ENCODE measurements at places on chromosomes 1 and 21.

DNA sequence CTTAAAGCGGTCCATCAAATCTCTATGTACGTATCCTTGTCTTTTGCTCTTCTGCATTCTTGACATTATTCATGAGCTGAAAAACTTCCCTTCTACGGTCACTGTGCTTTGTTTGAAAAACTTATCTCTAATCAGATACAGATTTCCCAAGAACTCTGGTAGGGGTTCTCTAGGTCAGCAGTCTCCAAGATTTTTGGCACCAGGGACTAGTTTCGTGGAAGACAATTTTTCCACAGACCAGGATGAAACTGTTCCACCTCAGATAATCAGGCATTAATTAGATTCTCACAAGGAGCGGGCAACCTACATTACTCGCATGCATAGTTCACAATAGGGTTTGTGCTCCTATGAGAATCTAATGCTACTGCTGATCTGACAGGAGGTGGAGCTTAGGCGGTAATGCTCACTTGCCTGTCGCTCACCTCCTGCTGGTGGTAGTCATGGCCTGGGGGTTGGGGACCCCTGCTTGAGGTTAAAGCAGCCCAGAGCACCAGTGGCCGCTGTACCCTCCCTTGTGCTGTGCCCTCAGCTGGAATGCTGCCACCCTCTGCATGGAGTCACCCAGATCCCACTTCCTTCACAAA lies 30.8 kb downstream of the AK2 start:
- no peak for DNase-seq

DNA sequence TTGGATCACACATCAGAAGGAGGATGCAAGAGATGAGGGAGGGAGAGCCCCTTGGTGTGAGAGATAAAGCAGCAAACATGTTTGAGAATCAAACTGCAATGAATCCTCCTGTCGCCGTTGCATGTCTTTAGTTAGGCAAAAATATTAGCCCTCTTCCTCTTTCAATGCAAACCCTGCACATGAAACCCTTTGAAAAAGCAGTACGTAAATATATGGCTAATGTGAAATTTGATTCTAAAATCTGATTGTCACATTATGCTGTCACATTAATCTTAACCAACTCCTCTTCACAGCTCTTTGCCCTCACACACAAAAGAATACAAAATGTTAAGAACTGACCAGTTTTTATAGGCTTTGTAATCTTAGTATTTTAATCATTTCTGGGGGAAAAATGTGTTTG lies 63.4 kb downstream of the WDR64 start:
- DNase-seq: no peak

- no peak for DNase-seq
Observed at GRCh38 chr1:209485167-209485566, 98.3 kb upstream of the CAMK1G start.

- no peak for DNase-seq
Observed at GRCh38 chr21:37843191-37843590, 73.1 kb downstream of the KCNJ6 start.

GRCh38 chr1:97383797-97384196 lies 537.0 kb downstream of the DPYD start:
- no peak for DNase-seq

DNA sequence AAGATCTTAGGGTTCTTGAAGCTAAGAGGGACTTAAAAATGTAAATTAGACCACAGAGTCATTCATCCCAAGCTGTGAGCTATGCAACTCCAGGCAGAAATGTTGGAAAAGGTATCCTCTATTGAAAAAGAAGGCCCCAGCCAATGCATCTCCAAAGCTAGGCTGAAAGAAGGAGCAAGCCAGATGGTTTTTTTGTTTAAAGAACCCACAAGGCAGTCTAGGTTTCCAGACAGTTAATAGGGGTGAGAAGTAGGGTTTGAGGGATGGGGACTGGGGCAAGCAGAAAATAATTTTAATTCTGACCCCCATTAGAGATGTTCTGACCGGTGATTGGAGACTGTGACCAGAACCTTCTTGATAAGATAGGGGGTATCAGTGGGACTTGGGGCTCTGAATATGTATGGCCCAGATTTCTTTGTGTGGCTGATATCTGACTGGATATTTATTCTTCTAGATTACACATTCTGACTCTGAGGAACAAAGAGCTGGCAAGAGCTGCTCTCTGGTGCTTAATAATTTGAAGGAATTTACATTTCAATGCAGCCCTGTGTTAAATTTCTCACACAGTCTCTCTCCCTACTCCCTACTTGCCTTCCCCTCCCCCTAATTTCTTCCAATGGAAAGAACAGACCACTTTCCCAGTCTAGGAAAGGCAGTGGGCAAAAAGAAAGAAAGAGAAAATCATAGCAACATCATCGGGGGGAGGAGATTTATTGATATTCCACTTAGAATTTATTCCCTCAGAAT lies 104.9 kb downstream of the NUF2 start:
- DNase-seq: no peak

- DNase-seq: no peak
Observed at GRCh38 chr1:206967096-206967849, 3.0 kb downstream of the FCAMR start.

DNA sequence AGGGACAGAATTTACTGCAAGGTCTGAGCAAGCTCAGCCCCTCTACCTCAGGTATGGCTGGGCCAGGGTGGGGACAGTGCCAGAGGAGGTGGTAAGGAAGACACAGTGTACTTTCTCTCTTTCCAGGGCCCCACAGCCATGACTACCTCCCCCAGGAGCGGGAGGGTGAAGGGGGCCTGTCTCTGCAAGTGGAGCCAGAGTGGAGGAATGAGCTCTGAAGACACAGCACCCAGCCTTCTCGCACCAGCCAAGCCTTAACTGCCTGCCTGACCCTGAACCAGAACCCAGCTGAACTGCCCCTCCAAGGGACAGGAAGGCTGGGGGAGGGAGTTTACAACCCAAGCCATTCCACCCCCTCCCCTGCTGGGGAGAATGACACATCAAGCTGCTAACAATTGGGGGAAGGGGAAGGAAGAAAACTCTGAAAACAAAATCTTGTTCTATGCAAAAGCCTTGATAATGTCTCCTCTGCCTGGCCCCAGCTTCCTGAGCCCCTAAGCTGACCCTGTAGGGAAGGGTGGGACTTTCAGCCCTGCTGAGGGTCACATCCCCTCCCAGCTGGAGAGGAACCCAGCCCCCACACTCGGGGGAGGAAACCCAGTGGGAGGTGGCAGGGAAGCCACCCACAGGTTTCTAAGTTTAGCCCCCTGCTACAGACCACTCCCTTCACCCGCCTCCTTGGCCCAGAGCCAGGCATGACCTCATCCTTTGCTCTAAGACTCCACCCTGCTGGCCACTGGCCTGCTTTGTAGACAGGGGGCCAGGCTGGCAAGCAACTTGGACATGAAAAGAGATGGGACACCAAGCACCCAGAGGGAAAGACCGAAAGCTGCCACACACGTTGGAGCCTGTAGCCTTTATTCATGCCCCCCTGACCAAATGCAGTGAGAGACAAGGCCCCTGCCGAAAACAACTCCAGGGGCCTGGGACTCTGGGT lies 6.4 kb downstream of the RHOC start:
- peak; percentile 54 for DNase-seq

DNA sequence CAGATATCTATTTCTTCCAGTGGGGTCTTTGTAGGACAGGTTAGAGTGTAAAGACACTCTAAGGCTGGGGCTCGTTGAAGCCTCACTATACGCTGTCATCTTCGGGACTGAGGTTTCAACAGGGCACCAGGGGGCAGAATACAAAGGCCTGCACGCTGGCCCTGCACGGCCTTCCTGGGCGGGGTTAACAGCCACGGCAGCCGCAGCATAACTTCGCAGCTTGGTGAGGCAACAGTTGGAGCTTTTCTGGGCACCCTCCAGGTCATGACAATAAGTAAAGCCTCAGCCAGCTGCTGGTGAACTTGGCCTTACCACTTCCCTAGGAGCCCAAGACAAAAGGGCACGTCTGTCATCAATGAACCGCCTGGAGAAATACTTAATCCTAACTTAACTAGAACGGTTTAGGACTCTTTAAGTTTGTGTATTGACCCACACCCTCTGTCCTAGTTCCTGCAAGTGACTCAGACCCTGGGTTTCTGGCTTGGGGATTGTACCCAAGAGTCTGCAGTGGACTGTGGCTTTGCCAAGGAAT lies 2.3 kb upstream of the RUNX1 start:
- peak; percentile 69 for DNase-seq

- no peak for DNase-seq
Observed at GRCh38 chr1:233269656-233270055, 25.9 kb downstream of the PCNX2 start.

DNA sequence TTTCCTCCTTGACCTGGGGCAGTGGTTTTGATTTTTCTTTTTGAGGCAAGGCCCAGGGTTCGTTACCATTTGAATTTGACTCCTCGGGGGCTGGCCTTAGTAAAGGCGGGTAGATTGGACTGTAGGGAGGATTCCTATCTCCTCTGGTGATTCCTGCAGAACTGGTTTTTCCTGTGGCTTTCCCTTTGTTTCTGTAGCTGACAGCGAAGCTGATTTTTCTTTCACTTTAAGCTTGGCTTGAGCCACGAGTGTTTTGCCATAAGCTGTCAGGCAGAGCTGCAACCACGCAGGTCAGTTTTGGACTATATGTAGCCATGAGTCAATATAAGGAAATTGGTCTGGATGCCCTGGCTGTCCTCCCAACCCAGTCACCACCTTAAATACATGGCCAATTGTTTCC lies 28.7 kb upstream of the KCNJ15 start:
- no peak for DNase-seq

DNA sequence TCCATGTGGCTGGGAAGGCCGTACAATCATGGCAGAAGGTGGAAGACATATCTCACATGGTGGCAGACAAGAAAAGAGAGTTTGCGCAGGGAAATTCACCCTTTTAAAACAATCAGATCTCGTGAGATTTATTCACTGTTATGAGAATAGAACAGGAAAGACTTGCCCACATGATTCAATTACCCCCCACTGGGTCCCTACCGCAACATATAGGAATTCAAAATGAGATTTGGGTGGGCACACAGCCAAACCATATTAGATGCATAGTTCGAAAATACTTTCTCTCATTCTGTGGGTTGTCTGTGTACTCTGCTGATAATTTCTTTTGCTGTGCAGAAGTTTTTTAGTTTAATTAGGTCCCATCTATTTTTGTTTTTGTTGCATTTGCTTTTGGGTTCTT lies 990.3 kb downstream of the PLA2G4A start:
- no peak for DNase-seq

- no peak for DNase-seq
Observed at GRCh38 chr1:36752891-36753361, 270.2 kb upstream of the CSF3R start.

DNA sequence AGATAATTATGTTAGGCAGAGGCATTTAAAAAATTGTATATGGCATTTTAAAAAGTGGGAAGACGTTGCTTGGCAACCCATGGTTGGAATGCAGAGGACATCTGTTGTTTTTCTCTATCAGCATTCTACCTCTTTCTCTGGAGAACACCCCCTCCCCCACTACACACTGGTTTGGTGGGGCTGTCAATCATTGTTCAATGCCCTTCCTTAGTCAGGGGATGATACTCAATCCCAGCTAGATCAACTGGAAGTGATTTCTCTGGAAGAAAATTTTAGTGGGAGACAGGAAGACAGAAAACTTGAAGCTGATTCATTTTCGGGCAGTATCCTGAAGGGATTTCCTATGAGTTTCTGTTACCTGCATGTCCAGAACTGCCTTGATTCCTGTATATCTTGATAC lies 35.7 kb upstream of the CAP1 start:
- DNase-seq: no peak

GRCh38 chr1:3275471-3276340 lies 178.8 kb upstream of the ARHGEF16 start:
- DNase-seq: no peak

DNA sequence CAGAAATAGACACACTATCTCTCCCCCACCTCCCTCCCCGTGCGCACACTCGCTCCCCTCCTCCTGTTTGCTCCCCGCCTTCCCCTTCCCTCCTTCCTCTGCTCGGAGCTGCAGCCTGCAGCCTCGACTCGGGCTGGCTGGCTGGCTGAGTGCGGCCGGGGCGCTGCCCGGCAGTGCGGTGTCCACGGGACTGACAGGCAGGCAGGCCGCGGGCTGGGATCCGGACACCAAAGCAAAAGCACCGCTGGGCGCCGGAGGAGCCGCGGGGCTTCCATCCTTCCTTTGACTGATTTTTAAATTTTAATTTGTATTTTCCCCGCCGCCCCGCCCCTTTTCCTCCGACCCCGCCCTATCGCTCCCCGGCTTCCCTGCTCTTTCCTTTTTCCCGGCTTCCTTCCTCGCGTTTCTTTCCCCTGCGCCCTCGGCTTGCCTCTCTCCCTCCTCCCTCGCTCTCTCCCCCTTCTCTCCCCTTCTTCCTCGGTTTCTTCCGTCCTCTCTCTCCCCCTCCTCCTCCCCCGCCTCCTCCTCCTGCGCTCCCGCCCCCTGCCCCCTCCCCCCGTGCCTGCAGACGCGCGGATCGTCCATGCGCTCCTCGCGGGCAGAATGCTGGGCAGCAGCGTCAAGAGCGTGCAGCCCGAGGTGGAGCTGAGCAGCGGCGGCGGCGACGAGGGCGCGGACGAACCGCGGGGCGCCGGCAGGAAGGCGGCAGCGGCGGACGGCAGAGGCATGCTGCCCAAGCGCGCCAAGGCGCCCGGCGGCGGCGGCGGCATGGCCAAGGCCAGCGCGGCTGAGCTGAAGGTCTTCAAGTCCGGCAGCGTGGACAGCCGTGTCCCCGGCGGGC lies 109.4 kb downstream of the NAV1 start:
- no peak for DNase-seq

DNA sequence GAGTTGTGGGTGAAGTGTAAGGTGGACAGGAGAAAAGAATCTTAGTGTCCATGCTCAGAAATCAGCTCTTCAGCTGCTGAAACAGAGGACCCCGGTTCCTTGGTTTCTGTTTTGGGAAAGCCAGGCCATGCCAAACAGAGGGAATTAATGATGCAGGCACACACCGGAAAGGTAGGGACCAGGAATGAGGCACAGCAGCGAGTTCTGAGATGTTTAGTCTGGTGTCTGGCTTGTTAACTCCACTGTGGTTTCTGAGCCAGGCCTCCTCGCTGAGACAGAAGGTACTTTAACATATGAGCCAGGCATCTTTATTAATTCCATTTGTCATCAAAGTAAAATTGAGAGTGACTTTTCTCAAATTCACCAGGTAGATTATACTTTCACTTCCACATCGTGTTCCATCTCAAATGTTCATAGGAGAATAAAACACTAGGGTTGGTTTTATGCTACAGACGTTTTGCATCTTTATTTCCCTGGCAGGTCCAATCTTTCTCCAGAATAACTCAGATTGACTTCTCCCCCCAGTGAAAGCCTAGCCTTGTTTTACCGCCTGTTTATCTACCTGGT lies 23.5 kb downstream of the LRRC8D start:
- DNase-seq: no peak

GRCh38 chr1:151003180-151003579 lies 3.5 kb downstream of the MINDY1 start:
- no peak for DNase-seq

DNA sequence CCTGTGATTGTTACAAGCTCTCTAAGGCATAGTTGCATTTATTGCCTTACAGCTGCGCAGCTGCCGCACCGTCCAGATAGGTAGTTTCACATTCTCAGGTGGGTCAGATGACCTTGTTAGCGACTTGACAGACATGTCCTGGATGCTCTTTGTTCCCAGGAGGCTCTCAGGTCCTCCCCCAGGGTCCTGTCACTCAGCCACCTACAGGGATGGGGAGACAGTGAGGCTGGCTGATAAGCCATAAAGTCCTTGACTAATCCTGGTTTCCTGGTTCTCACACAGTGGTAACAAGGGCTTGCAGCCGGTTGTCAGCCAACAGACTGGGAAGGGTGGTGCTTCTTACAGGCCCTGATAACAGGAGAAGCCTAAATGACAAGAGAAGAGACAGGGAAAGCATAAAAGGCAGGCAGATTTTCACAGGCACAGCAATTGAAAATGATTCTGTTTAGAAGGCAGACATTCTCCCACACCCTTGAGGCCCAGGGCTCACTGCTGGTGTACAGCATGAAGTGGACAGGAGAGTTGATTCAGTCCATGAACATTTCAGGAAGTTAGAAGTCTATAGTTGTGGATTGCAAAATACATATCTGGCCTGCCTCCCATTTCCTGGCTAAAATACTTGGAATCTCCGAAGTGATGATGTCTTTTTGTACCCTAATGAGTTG lies 2.9 kb downstream of the ARF1 start:
- DNase-seq: no peak
